ENCODE measurements at places on chromosomes 6 and 20. TPM values are rescaled to one million over a fixed set of nuclear protein-coding genes. Genes with fewer than 3 reads are reported as not detected.

Gene WFDC5
- total RNA-seq: not detected

Gene OPN5
- not detected for total RNA-seq

Gene GPX6
- total RNA-seq: not detected

Gene EDN1
- 0.13 TPM for total RNA-seq

Gene OPRM1
- total RNA-seq: not detected

Gene SCRT2
- not detected for total RNA-seq

Gene SRMS
- not detected for total RNA-seq

Gene VNN1
- total RNA-seq: not detected

Gene FAM135A
- total RNA-seq: 6.9 TPM
